ENCODE measurements at places on chromosomes 5 and 9.

GRCh38 chr9:9124616-9125015 is 1325.0 kb upstream of the DMAC1 start:
- DNase-seq, result no peak

- no peak for DNase-seq
These were observed 17.0 kb downstream of the DMAC1 start for GRCh38 chr9:7782400-7783120.

DNA sequence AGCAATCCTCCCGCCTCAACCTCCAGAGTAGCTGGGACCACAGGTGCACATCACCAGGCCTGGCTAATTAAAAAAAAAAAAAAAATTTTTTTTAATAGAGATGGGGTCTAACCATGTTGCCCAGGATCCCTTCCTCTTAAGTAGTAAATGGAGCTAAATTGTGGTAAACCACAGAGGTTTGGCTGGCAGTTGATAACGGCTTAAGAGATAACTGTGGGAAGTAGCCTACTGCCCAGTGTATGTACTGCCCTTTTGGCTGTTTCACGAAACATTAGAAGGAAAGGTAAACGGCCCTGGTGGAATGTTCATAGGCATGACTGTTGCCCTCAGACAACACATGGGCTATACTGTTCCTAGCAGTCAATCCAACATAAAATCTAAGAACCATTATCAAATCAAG is 44.4 kb downstream of the HMGCR start:
- DNase-seq, result no peak

GRCh38 chr9:1217076-1217475 is 166.9 kb downstream of the DMRT2 start:
- no peak for DNase-seq

- no peak for DNase-seq
These were observed 16.8 kb downstream of the GABBR2 start for GRCh38 chr9:98691890-98692289.

DNA sequence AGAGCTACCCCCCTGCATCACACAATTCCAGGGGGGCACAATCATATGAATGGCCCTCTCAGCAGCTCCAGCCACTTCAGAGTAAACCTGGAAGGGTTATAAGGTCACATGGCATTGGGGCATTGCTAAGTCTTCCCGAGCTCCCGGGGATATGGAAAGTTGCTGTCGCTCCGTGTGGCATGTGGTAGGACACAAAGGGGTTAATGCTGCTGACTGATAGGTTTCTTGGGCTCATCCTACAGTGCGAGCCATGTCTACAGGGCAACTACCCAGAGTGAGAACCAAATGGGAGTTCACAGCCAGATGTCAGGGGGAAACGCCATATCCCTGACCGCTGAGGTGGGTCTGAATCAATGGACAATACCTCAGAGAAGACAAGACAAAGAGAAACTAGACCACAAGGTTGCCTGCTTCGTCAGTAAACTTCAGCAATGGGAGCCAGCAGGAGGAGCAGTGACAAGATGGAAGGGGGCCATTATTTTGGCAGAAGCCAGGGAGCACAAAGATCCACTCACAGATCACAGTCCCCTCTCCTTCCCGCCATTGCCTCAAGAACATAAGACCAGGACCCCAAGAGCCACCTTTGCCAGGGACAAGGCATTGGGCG is 52.4 kb upstream of the SHISAL2B start:
- DNase-seq, result no peak

DNA sequence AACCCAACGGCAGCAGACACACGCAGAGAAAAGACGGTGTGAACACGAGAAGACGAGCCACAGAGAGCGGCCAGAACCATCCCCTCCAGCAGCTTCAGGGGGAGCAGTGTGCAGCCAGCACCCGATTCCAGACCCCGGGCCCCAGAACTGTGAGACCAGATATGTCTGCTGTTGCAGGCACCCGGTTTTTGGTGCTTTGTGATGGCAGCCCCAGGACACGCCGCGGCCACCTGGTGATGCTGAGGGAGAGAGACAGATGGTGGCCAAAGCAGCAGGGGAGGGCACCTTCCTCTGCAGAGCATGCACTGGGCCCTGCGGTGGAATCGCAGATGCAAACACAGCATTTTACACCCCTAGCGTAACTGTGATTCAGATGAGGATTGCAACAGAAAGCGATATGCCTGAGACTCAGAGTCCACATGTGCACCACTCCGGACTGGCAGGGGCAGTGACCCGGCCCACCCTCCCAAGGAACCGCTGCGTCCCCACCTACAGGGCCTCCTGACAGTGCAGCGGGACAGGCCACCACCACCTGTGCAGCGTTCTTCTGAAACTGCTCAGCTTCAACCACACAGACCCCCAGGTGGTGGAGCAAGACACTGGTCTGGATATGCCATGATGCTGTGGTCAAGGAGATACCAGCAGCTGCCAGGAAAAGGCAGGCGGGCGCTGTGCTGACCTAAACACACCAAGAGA is 24.0 kb downstream of the ZDHHC11B start:
- no peak for DNase-seq

DNA sequence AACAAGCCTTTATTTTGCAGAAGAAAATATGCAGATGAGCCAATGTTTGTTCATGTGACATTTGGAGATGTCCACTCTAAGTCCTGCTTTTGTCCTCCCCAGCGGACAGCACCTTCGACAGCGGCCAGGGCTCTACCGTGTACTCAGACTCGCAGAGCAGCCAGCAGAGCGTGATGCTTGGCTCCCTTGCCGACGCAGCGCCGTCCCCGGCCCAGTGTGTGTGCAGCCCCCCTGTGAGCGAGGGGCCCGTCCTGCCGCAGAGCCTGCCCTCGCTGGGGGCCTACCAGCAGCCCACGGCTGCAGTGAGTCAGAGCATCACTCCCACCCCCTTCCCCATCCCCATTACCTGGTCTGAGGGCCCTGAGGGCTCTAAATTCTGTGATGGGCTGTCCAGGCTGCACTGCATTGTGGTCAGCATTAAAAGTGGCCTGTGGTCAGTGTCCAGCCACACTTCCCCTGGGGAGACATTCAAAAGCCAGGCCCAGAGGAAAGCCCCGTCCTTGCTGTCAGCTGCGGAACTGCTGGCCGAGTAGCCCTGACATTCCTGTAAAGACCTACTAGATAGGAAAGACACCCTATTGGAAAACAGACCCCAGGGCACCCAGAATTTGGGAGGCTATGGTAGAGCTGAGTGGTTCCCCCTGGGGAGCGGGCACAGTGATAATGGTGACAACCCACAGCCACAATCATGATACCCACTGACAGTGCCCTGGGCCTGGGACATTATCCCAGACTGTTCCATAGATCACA is 69.0 kb downstream of the WNK2 start:
- no peak for DNase-seq

DNA sequence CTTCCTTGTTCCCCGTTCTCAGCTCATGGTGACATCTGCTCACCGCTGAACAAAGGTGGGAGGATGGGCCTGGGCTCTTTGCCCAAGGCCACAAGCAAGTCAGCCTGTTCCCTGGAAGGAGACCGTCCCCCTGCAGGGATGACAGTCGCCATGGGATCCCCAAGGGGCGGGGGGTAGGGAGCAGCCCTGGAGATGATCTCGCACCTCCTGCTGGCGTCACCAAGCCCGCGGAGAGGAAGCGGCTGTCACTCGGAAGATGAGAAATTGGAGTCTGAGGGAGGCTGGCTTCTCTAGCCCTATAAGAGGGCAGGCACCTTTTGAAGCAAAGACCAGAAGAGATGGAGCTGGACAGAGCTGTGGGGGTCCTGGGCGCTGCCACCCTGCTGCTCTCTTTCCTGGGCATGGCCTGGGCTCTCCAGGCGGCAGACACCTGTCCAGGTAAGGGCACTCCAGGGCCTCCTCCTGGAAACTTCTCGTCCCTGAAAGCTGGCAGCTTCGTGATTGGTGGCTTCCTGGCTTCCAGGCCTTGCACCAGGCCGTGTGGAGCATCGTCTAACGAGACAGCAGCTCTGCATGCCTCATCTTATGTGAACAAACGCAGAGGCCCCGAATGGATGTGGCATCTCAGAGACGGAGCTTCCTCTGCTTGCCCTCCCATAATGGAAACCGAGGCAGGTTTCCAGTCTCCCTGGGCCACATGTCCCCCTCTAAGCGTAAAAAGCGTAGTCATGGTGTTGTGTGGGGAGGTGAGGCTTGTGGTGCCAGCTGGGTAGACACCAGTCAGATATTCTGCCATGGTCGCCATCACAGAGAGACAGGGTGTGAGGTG is at the start of gene FCN2:
Gene FCN2, plus strand, starts transcription at position 327 of the 829 bp plus-strand sequence. Its CDS starts 12 bp downstream, at position 339.
- no peak for DNase-seq
